Small intestine (tissue), 16 donors: ENCODE measurements at places on chromosomes 7 and 10.

DNA sequence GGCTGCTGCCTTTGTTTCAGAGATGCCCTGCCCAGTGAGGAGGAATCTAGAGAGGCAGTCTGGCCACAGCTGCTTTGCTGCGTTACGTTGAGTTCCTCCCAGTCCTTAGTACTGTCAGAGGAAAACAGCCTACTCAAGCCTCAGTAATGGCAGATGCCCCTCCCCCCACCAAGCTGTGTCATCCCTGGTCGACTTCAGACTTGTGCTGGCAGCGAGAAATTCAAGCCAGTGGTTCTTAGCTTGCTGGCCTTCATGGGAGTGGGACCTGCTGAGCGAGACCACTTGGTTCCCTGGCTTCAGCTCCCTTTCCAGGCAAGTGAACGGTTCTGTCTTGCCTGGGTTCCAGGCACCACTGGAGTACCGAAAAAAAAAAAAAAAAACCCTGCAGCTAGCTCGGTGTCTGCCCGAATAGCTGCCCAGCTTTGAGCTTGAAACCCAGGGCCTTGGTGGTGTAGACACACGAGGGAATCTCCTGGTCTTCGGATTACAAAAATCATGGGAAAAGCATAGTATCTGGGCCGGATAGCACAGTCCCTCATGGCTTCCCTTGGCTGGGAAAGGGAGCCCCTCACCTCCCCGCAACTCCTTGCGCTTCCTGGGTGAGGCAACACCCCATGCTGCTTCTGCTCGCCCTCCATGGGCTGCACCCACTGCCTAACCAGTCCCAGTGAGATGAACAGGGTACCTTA is 9.1 kb downstream of the SDHAF3 start:
- no peak for DNase-seq

GRCh38 chr10:126278851-126279250 is 109.4 kb downstream of the ADAM12 start:
- DNase-seq: no peak

DNA sequence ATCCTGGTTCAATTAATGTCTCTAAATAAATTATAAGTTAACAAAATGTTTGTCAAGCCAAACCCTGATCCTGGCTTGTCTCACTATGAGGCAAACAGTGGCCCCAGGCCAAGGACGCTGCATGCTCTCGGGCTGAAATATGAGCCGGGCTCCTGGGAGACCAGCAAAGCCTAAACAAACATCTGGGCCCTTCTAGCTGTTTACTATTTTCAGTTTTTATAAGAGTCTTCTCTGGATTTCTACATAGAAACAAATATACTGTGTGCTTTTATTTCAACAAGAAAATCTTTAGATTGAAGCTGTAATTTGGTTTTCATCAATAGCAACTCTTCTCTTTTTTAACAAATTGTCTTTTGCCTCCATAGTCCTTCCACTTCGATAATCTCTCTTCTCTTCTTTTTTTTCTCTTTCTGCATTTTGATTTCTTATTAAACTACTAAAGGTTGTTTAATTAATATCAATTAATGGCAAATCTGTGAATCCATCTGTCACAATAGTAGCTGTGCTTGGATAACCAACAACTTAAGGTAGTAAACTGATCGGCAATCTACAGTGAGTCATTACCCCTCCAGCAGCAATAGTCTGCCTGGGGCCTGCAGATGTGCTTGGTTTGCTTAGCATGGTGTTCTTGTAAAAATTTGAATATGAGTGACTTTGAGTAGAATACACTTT is 83.3 kb upstream of the DNAJC1 start:
- DNase-seq: no peak

DNA sequence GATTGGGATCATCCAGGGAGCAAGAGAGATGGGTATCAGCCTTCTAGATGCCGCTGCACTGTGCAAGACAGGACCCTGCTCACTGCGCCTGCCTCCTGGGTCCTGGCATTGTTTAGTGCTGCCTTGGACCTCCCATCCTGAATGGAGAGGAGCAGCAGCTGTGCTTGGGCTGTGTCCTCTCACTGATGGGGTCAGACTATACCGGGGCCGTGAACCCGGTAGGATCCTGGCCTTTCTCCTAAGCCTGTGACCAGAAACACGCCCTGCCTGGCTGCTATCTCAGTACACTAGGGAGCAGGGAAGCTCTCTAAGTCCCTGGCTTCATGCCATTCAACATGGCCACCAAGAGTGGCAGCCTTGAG is 309.4 kb upstream of the ZNF32 start:
- DNase-seq: no peak

GRCh38 chr7:73555411-73555982 is 2.0 kb downstream of the BCL7B start:
- DNase-seq: no peak

- no peak for DNase-seq
Measured at GRCh38 chr7:98991141-98991540, 112.8 kb downstream of the TRRAP start.

DNA sequence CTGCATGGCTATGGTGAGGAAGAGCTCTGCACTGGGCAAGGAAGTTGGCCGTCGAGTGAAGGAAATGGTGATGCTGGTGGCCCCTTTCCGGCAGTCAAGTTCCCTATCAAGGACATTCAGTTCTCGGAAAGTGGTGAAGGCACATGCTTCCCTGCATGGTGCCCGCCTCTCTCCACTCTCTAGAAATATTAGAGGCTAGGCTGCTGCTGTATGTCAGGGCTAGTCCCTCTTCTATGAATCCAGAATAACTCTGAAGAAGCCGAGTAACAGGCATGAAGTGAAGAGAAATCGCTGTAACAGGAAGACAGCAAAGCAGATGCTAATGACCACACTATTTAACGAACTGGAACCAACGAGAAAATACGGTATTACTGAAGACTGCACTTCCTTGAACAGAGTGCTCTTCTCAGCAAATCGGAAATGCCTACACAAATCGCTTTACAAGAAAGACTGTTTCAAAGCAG is 5.4 kb downstream of the IDI1 start:
- DNase-seq: peak; percentile 26

DNA sequence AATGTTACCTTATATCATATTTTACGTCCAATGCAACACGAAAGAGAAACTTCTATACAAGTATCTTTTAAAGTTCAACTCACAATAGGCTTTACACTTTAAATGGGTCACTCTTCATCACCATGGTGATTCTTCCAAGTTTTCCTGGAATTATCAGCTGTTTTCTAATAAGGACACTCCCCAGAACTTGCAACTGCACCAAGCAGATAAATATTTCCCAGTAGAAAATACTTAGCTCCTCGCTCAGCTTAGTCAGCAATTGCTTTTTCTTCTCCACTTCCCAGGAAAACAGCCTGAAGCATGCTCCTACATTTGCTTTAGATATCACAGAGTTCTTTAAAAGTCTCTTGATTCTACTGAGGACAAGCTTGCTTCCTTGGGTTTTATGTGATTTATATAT is 25.7 kb upstream of the ADD3 start:
- peak; percentile 62 for DNase-seq

GRCh38 chr10:75544386-75544785 is 113.0 kb downstream of the LRMDA start:
- DNase-seq: no peak

DNA sequence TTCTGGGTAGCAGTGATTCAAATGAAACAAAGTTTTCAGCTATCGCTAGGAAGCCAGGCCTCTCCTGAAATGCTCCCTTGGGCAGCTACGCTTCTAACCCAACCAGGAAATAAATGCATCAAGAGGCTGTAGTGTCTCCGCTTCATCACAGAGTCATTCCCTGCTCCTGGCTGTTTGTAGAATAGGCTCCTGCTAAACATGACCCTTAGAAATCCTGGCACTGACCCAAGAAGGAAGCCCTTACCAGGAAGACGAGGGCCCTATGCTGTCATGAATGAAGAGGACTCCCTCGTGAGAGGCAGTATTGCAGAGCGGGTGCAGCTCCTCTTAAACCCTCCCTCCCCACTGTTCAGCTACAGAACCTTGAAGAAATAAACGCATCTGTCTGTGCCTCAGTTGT is 48.3 kb downstream of the NOD1 start:
- peak; percentile 59 for DNase-seq

DNA sequence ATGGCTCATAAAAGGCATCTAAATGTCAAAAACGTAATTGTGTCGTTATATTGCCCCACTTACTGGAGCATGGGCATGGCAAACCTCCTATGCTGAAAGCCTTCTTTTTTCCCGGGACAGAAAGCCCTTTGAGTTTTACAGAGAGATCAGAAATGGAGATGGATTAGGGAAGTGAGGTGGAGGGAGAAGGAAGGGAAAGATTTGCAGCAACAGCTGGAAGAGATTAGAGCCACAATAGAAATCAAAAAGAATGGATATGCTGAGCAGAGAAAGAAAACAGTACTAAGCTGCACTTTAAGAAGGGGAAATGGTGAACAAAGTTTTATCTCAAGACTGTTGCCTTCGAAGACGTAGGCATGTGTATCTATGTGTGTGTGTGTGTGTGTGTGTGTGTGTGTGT is 97.2 kb upstream of the PCGF5 start:
- DNase-seq: no peak

DNA sequence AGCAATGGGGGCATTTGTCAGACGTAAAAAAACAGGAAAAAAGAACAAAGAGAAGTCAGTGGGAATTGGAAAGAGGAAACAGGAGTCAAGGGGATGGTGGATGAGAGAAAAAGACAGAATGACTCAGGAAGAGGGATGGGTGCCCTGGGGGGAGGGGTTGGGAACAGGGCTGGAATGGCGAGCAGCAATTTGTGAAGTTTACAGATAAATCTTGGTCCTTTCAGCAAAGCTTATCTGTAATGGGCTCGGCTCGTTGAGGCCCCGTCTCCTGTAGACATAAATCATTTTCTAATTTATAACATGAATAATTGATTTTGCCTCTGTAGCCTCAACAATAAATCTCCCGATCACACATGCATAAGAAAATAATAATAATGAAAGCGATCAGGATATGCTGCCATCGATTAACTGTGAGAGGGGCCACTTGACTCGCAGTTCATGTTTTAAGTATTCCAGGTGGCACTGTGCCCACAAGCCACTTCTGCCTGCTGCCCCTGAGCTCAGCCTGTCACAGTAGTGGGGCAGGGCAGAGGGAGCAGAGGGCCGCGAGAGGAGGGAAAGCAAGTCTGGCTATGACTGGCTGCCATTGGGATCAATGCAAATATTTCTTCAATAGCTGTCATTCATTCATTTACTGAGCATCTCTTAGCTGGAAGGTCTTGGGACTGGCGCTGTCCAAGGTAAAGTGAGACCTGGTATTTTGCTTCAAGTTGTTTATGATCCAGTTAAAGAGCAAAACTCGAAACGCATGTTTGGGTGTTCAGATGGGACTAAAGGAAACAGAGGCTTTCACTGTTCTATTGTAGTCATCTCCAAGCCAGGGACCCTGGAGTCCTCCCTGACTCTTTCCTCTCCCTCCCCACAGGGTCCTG is 47.4 kb upstream of the R3HCC1L start:
- no peak for DNase-seq

DNA sequence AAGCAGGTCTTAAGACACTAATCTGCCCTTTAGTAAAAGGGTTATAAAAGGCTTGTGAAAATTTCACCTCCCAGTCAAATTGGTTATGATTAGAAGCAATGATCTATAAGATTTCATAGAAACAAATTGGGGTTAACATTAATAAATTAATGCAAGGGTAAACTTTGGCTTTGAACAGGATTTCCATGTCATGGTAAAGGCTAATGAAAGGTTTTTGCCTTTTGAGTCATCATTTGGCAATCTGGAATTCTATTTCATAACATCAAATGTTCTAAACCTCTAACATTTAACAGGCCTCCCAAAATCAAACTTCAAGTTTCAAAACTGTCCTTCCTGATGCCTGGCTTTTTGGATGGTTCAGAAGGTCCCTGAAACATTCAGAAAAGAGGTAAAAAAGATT is 62.4 kb downstream of the COA1 start:
- no peak for DNase-seq

- no peak for DNase-seq
Measured at GRCh38 chr7:44590910-44591309, 8.9 kb upstream of the TMED4 start.
